Memory B cell (primary cell): ENCODE measurements at places on chromosomes 2 and 18.
A peak's percentile ranks its signal among the peaks of the same experiment; 100 is the strongest.

- peaks cover 3% of the 10 kb centered on the region for H3K27me3 ChIP-seq
- H3K4me3 ChIP-seq = no peak overlapping the region
- no peaks in the 10 kb centered on the region for H3K4me1 ChIP-seq
Observed at GRCh38 chr2:136929531-136929930, 164.2 kb downstream of the THSD7B start.

- peaks cover 7% of the 10 kb centered on the region for H3K36me3 ChIP-seq
- no peak for DNase-seq
- no peaks in the 10 kb centered on the region for H3K27me3 ChIP-seq
- no peak overlapping the region for H3K27ac ChIP-seq
Observed at GRCh38 chr2:18792226-18792629, 202.9 kb upstream of the NT5C1B start.

GRCh38 chr18:56662502-56662901, 11.3 kb downstream of the WDR7 start:
- H3K36me3 ChIP-seq = peaks cover 13% of the 10 kb centered on the region
- no peak for DNase-seq
- peaks cover 20% of the 10 kb centered on the region for H3K4me1 ChIP-seq
- H3K27ac ChIP-seq = no peak overlapping the region
- no peaks in the 10 kb centered on the region for H3K27me3 ChIP-seq

DNA sequence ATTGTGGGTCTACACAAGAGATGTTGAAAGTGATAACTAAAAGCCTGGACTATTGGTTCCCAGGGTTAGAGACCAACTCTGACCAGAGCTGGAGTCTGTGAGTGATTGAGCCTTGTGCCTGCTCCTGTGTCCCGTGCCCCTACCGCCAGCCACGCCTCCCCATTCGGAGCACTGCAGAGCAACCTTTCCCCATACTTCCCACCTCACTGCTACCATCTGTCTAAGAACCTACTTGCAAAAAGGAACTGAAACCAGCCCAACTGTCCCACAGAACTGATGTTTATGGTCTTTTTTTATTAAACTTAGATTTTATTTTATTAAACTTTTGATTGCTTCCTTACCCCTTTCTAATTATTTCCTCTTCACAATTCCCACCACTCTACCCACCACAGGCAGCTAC, 300.3 kb upstream of the MGAT5 start:
- H3K27me3 ChIP-seq = no peaks in the 10 kb centered on the region
- DNase-seq = peak; percentile 27
- H3K4me1 ChIP-seq = peaks cover 54% of the 10 kb centered on the region
- peak overlapping the region; percentile 45 for H3K4me3 ChIP-seq
- H3K36me3 ChIP-seq = no peaks in the 10 kb centered on the region
- H3K27ac ChIP-seq = peak overlapping the region; percentile 10

GRCh38 chr2:45468279-45468678, 142.8 kb downstream of the SRBD1 start:
- no peak overlapping the region for H3K4me3 ChIP-seq
- H3K27ac ChIP-seq = no peak overlapping the region
- H3K4me1 ChIP-seq = no peaks in the 10 kb centered on the region

DNA sequence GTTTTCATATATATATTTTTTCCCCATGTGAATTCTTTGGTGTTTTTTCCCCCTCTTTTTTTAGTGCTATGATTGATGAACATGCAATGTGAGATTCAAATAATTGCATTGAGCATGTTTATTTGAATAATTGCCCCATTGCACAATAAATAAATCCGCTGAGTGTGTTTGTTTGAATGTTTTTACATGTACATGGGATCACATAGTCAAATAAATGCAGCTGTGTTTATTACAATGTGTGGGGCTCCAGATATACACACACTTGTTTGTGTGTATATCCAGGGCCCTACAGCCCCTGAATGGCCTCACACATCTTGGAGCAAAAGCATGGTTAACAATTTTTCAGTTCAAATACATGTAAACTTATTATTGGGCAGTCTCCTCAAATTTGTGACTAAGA, 134.5 kb downstream of the ZEB2 start:
- peaks cover 4% of the 10 kb centered on the region for H3K27me3 ChIP-seq
- no peak overlapping the region for H3K4me3 ChIP-seq
- H3K27ac ChIP-seq = no peak overlapping the region

GRCh38 chr2:196591004-196591403, 48.5 kb upstream of the CCDC150 start:
- H3K27ac ChIP-seq = no peak overlapping the region
- no peak for DNase-seq
- H3K27me3 ChIP-seq = peaks cover 19% of the 10 kb centered on the region
- no peaks in the 10 kb centered on the region for H3K36me3 ChIP-seq

- no peaks in the 10 kb centered on the region for H3K36me3 ChIP-seq
- no peak overlapping the region for H3K4me3 ChIP-seq
- DNase-seq = no peak
- no peaks in the 10 kb centered on the region for H3K4me1 ChIP-seq
Observed at GRCh38 chr2:236078297-236079255, 89.6 kb downstream of the GBX2 start.

- H3K36me3 ChIP-seq = peaks cover 4% of the 10 kb centered on the region
- DNase-seq = no peak
- H3K27ac ChIP-seq = no peak overlapping the region
Observed at GRCh38 chr2:217316743-217317142, 456.9 kb upstream of the TNP1 start.

DNA sequence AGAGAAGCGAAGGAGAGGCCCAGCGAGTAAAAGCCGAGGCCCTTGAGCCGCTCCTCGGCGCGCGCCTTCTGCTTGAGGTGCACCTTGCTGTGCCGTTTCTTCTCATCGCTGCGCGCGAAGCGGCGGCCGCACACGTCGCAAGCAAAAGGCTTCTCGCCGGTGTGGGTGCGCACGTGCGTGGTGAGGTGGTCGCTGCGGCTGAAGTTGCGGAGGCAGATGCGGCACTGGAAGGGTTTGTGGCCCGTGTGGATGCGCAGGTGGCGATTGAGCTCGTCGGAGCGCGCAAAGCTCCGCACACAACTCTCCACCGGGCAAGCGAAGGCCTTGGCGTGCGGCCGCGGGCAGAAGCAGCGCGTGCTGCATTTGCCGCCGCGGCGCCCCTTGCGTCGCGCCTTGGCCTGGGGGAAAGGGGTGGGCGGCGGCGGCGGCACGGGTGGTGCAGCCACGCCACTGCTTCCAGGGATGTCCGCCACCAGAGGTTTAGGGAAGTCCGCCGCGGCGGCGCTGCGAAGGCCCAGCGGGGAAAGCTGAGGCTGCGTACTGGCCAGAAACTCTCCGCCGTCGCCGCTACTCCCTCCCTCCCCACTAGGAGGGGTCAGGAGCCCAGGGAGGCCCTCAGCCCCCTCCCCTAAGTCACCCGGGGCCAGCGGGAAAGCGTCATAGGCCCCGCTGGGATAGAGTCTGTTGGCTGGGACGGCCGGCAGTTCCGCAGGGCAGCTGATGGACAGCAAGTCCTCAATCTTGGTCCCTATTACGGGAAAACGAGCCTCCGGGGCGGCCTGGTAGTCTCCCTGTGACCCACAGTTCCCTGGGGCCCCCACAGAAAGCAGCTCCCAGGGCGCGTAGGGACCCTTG, 1.7 kb downstream of the EGR4 start:
- no peak overlapping the region for H3K27ac ChIP-seq
- peak overlapping the region; percentile 68 for H3K4me3 ChIP-seq
- H3K4me1 ChIP-seq = peaks cover 7% of the 10 kb centered on the region
- no peaks in the 10 kb centered on the region for H3K36me3 ChIP-seq
- peaks cover 19% of the 10 kb centered on the region for H3K27me3 ChIP-seq

DNA sequence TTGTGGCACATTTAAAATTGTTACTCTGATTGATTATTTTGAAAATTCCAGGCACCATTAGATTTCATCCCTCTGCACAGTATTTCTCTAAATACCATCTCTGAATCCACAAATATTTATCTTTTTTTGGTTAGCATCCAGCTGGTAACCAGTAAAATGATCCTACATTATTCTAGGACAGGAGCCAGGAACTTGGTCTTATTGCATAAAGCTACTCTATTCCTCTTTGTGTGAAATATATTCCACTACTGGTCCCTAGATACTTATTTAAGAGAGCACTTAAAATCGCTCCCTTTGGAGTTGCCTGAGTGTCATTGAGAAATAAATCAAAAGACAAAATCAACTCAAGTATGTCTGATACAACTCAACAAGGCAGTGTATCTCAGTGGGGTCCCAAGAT, 7.4 kb upstream of the MBOAT2 start:
- peaks cover 3% of the 10 kb centered on the region for H3K27me3 ChIP-seq
- no peak overlapping the region for H3K4me3 ChIP-seq
- no peak overlapping the region for H3K27ac ChIP-seq
- H3K36me3 ChIP-seq = no peaks in the 10 kb centered on the region

DNA sequence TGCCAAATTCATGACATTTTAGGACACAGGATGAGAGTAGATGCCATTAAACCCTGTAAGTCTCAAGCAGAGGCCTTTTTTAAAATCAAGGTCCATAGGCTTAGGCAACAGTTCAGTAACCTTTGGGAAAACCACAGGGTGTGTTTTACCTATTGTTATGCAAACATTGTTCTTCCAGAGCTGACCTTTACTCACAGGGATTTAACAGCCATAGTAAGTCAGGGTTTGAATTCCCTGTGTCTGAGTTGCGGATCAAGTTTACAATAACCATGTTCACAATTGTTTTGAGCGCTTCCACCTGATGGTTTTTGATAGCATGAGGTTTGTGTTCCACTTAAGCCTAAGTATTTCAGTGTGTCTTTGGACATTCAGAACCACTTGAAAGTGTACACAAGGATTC, 160.1 kb upstream of the BOD1L2 start:
- H3K36me3 ChIP-seq = peaks cover 3% of the 10 kb centered on the region
- no peak overlapping the region for H3K27ac ChIP-seq
- no peaks in the 10 kb centered on the region for H3K27me3 ChIP-seq
- DNase-seq = no peak
- no peak overlapping the region for H3K4me3 ChIP-seq

- H3K27me3 ChIP-seq = no peaks in the 10 kb centered on the region
- peaks cover 29% of the 10 kb centered on the region for H3K36me3 ChIP-seq
- H3K4me1 ChIP-seq = no peaks in the 10 kb centered on the region
- no peak overlapping the region for H3K27ac ChIP-seq
Observed at GRCh38 chr2:28310107-28310506, 82.6 kb upstream of the FOSL2 start.

- peaks cover 2% of the 10 kb centered on the region for H3K27me3 ChIP-seq
- no peaks in the 10 kb centered on the region for H3K36me3 ChIP-seq
- H3K27ac ChIP-seq = no peak overlapping the region
- no peak for DNase-seq
Observed at GRCh38 chr18:46728219-46728930, 28.5 kb downstream of the ST8SIA5 start.

GRCh38 chr2:39506215-39506614, 69.1 kb upstream of the MAP4K3 start:
- H3K4me3 ChIP-seq = no peak overlapping the region
- no peaks in the 10 kb centered on the region for H3K36me3 ChIP-seq
- H3K27me3 ChIP-seq = peaks cover 7% of the 10 kb centered on the region
- H3K27ac ChIP-seq = no peak overlapping the region
- H3K4me1 ChIP-seq = peaks cover 10% of the 10 kb centered on the region
- DNase-seq = no peak

GRCh38 chr2:69397234-69397633, 10.2 kb upstream of the GFPT1 start:
- H3K4me1 ChIP-seq = no peaks in the 10 kb centered on the region
- H3K36me3 ChIP-seq = peaks cover 28% of the 10 kb centered on the region
- DNase-seq = no peak

DNA sequence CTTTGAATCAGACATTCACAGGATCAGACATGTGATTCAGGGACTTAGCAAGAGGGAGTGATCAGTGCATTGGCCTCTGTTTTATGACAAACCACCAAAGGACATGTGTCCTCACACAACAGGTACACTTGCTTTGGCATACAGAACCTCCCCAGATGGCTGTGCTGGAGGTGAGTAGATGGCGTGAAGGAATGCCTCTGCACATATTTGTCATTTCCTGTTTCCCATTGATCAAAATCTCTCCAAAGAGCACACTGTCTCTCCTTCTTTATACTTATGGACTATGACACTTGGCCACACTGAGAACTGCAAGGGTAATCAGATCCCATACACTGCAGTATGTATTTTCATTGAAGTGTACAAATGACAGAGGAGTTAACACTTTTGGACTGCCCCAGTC, 927.6 kb downstream of the TSN start:
- no peaks in the 10 kb centered on the region for H3K4me1 ChIP-seq
- H3K4me3 ChIP-seq = no peak overlapping the region
- H3K27me3 ChIP-seq = no peaks in the 10 kb centered on the region
- DNase-seq = no peak

DNA sequence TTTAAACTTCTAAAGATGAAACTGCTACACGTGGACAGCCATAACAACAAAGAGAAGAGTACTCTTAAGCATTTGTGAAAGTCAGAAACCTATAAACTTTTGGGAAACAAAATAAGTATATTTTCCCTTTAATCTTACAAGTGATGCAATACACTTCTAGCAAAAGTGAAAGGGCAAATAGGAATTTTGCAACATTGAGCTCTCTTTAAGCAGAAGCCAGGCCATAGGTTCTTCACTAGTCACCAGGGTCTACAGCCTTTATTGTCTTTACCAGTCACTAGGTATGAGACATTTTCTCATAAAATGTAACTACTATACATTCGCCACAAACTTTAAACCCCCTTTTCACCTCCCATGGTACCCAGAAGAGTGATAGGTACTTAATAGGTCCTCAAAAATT, 37.5 kb downstream of the SCN1A start:
- no peak for DNase-seq
- H3K4me3 ChIP-seq = no peak overlapping the region
- H3K36me3 ChIP-seq = no peaks in the 10 kb centered on the region
- no peak overlapping the region for H3K27ac ChIP-seq
- H3K4me1 ChIP-seq = no peaks in the 10 kb centered on the region
- H3K27me3 ChIP-seq = peaks cover 2% of the 10 kb centered on the region

GRCh38 chr2:28543316-28544035, 47.6 kb downstream of the PLB1 start:
- peaks cover 11% of the 10 kb centered on the region for H3K27me3 ChIP-seq
- peaks cover 6% of the 10 kb centered on the region for H3K4me1 ChIP-seq
- H3K27ac ChIP-seq = no peak overlapping the region
- DNase-seq = no peak
- no peak overlapping the region for H3K4me3 ChIP-seq
- H3K36me3 ChIP-seq = no peaks in the 10 kb centered on the region

DNA sequence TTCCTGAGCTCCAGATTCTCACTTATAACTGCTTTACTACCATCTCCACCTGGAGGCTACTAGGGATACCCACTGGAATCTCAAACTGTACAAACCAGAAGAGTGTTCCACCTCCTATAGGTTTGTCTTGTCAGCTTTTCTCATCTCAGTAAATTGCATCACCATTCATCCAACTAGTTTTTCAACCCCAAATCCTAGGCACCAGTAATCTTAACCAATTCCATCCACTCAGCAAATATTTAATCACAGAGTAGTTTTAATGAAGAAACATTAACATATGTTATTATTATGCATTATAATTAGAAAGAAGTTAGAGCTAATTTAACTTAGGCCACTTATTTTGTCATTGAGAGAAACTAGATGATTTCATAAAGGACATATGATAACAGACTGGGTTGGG, 635.0 kb downstream of the DCDC2C start:
- no peaks in the 10 kb centered on the region for H3K4me1 ChIP-seq
- no peak for DNase-seq
- H3K27me3 ChIP-seq = no peaks in the 10 kb centered on the region

DNA sequence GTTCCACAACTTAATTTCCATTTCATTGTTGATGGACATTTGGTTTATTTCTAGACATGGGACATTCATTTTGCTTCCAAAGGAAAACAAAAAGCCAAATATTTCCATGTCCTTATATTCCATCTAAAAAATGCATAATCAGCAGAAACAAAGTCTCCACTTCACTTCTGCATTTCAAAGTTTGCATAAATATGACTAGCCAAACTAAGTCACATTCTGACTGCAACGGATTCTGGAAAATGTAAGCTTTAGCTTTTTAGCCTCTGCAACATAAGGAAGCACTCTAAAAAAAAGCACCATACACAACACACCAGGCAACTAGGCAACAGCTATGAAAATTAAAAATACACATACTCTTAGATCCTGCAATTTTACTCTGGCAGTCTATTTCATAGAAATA, 135.3 kb downstream of the ETAA1 start:
- H3K4me1 ChIP-seq = no peaks in the 10 kb centered on the region
- no peaks in the 10 kb centered on the region for H3K36me3 ChIP-seq
- H3K4me3 ChIP-seq = no peak overlapping the region
- H3K27me3 ChIP-seq = no peaks in the 10 kb centered on the region
